ENCODE measurements at places on chromosomes 5 and 9.

DNA sequence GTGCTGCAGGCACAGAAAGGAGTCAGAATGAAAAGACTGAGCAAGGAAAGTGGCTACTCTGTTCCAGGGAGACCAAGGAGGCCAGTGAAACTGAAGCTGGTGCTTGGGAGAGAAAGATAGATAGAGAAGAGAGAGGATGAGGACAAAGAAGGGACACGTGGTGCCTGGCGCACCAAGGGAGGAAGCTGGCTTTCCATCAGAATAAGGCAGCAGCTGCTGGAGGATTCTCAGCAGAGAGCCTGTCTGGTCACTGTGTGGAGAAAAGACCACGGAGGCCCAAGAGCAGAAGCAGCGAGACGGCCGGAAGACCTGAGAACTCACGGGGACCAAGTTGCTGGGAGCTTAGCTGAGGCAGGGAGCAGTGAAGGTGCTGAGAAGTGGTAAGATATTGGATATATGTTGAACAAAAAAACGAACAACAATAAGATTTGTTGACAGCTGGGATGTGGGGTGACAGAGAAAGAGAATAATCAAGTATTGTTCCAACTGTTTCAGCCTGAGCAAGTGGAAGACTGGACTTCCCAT, 116.1 kb downstream of the SEMA5A start:
- DNase-seq, result peak; percentile 51

- DNase-seq, result no peak
Observed at GRCh38 chr5:106862450-106863193, 808.1 kb downstream of the EFNA5 start.

DNA sequence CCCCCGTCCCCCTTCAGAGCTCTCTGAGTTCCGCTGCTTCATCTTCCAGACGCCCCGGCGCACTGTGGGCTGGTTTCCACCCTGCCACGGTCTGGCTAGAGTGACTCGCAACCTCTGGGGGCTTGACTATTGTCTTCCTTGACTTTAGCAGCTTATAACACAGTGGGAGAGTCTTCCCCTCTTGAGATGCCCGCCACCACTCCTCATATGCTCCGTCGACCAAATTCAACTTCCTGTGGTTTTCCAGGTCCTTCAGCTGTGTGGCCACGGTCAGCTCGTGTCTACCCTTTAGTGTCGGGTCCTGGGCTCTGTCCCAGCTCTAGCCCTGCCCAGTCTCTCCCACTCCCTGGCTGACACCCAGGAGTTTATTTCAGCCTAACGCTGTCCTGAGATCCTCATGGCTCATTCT, 28.2 kb upstream of the NCS1 start:
- DNase-seq, result no peak

DNA sequence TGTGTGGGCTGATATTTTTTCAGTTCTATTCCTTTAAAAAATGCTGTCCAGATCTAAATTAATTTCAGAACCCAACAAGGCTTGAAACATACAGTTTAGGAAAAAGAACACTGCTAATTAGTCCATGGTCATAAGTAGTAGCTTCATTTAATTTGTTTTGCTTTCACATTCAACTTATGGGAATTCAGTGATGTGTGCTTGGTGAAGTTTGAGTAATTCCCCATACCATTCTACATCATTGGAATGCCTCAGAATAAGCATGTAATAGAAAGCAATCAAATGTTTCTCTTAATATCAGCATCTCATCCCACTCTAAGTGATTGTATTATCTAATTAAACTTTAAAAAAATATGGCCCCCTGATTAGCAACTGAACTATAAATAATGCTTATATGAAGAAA, 2.7 kb downstream of the CNTLN start:
- no peak for DNase-seq

- peak; percentile 96 for DNase-seq
Observed at GRCh38 chr9:123358181-123358905, 2.3 kb downstream of the CRB2 start.

All from globus pallidus (tissue), 1 donor.